ENCODE measurements at places on chromosomes 2 and 18.

GRCh38 chr2:213861638-213862037 is 549.2 kb upstream of the VWC2L start:
- no peak for DNase-seq

DNA sequence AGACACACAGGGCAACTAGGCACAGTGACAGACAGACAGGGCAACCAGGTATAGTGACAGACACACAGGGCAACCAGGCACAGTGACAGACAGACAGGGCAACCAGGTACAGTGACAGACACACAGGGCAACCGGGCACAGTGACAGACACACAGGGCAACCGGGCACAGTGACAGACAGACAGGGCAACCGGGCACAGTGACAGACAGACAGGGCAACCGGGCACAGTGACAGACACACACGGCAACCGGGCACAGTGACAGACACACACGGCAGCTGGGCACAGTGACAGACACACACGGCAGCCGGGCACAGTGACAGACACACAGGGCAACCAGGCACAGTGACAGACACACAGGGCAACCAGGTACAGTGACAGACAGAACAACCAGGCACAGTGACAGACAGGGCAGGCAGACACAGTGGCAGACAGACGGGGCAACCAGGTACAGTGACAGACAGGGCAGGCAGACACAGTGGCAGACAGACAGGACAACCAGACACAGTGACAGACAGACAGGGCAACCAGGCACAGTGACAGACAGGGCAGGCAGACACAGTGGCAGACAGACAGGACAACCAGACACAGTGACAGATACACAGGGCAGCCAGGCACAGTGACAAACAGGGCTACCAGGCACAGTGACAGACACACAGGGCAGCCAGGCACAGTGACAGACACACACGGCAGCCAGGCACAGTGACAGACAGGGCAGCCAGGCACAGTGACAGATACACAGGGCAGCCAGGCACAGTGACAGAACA is 64.7 kb upstream of the RAB6C start:
- DNase-seq: no peak

DNA sequence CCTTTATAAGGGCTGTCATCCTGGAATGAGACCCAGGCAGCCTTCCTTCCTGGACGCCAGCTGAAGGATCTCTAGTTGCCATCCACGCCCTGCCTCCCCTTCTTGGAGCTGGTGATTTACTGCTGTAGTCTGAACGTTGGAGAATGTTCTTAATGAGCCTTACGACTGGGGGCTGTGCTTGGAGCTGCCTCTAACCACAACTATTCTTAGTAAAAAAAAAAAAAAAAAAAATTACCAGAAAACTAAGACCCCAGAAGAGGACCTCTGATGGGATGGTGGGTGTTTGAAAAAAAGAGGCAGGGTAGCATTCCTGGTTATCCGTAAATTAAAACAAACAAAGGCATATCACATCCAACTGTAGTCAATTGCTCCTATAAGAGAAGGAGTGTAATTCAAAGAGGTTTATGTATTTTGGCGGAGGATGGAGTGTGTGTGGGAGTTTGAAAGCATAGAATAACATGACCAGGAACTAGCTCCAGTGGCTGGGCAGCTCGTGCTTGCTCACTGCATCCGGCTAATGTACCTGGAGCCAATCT is 105.4 kb downstream of the QPCT start:
- no peak for DNase-seq

DNA sequence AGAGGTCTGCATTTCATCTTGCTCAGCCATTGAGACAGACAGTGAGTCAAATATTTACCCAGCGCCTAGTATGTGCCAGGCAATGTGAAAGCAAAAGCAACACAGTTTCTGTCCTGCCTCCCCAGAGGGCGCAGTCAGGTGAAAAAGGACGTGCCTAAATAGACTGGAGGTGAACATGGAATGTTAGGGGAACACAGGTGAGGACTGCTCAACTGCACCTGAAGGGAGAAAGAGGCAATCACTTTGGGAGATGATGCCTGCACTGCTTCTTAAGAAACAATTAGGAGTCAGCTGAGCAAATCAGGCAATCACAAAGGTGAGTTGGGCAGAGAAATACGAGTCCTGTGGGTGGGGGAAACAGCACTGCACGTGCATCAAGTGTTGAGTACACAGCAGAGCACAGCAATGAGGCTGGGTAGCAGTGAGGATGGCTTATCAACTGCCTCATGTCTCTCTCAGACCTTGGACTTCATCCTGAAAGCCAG is 218.3 kb upstream of the SMAD7 start:
- DNase-seq: no peak

GRCh38 chr2:1758774-1759610 is 14.7 kb upstream of the PXDN start:
- DNase-seq: no peak
